ENCODE measurements at places on chromosomes 5 and 9.

DNA sequence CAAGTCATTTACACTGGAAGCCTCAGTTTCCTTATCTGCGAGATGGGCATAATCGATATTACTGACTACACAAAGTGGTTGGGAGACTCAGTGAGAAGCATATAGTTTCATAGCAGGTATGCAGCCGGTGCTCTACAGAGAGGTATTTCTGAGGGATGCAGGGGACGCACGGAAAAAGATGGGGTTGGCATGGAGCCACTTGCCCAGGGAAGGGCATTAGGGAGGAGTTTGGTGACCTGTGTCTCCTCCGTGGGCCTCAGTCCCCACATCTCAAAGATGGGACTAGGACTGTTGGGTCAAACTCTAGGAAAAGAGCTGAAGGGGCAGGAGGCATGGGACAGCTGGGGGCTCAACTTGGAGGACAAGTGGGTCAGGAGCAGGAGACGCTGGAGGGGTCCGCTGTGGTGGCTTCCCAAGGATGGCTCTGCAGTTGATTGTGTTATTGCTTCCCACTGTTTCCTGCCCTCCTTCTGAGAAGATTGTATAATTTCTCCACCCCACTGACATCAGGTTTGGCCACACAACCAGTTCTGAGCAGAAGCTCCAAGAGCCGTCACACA, 158.6 kb upstream of the ALDH1B1 start:
- DNase-seq: no peak

DNA sequence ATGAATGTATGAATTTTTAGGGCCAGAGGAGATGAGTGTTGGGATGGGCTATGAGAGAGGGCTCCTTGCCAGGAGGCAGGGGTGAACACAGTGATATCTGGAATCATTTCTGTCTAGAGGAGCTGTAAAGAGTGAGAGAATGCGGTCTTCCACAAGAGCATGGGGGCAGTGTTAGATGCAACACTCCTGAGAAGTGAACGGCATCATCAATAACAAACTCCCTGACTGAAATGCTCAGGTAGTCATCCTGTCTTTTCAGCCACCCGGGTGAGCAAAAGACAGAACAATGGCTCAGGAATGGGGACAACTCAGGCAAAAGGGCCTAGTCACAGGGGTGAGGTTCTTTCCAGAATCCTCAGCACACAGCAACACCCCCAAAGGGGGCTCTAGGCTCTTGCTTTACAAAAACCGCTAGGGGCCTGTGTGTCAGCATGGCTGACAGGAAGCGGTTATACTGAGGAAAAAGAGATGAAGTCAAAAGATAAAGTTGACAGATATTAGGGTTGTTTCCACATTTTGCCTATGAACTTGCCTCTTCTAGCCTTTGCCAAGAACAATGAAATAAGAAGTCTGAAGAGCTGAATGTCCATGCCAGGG, 104.6 kb upstream of the LRRTM2 start:
- DNase-seq: no peak

GRCh38 chr9:4339836-4340560, 40.1 kb upstream of the GLIS3 start:
- DNase-seq: no peak

GRCh38 chr9:27866741-27867140, 293.5 kb upstream of the C9orf72 start:
- DNase-seq: no peak

- no peak for DNase-seq
Measured at GRCh38 chr9:98162613-98163012, 29.8 kb downstream of the CORO2A start.

- DNase-seq: no peak
Measured at GRCh38 chr9:135818718-135819475, 88.4 kb downstream of the CAMSAP1 start.

DNA sequence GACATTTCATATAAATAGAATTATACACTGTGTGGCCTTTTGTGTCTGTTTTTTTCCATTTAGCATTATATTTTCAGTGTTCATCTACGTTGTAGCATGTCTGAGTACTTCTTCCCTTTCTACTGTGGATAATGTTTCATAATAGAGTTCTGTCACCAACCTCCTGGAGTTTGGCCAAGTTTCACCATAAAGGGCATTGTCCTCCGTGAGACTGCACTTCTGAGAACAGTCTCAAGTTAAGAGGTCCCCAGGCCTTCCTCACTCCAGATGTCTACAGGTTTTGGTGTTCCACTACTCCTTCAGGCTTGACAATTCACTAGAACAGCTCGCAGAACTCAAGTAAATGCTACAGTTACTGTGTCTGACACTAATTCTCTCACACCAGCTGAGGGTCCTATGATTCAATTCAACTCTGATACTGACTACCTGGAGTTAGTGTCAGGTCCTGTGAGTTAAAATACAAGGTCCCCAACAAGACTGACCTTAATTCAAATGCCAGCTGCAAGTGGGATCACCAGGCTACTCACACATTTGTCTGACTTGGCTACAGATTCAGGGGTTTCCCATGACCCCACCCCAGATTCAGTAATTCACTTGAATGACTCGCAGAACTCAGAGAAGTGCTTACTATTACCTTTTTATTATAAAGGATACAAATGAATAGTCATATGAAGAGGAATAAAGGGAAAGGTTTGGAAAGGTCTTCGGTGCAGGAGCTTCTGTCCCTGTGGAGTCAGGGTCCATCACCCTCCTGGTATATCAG, 31.1 kb downstream of the SLC35A4 start:
- DNase-seq: no peak

DNA sequence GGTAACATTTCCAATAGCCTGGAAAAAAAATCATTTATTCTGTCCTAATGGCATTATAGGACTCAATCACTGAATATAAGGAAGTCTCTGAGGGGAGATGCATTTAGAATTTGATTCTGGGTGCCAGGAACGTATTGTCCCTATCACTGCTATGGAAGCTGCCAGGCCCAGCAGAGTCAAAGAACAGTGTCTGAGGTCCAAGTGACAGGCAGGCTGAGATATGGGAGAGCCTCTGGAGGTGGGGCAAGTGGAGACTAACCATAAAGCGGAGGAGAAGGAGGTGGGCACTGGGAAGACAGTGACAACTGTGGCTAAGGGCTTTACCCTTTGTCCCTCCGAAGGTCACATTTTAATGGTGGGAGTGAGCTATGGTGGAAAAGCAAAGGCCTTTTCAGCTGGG, 505.5 kb downstream of the CTNND2 start:
- DNase-seq: no peak

DNA sequence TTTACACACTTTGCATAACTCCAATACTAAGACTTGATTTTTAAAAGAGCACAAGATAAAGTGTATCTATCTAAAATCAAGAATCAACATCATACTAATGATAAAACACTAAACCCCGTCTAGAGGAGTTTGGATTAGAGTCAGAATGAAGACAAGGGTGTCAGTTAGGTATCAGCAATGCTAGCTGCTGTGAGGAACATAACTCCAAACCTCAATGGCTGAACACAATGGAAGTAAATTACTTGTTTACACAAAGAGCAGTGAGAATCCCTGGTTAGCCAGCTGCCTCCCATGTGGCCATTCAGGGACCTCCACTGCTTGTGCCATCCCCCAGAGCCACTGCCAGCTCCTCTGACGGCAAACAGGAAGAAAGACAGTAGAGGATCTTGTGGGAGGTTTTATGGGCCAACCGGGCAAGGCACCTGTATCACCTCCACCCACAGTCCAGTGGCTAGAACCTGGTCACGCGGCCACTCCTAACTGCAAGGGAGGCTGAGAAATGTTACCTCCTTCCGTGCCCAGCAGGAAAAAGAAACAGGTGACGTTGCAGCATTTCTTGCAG, 24.0 kb upstream of the GRHPR start:
- DNase-seq: no peak

GRCh38 chr5:141359790-141360426, at the start of gene PCDHGB2:
Gene PCDHGB2 (plus strand): TSS chr5:141359994. CDS start chr5:141360136, 142 bp downstream.
- DNase-seq: no peak

DNA sequence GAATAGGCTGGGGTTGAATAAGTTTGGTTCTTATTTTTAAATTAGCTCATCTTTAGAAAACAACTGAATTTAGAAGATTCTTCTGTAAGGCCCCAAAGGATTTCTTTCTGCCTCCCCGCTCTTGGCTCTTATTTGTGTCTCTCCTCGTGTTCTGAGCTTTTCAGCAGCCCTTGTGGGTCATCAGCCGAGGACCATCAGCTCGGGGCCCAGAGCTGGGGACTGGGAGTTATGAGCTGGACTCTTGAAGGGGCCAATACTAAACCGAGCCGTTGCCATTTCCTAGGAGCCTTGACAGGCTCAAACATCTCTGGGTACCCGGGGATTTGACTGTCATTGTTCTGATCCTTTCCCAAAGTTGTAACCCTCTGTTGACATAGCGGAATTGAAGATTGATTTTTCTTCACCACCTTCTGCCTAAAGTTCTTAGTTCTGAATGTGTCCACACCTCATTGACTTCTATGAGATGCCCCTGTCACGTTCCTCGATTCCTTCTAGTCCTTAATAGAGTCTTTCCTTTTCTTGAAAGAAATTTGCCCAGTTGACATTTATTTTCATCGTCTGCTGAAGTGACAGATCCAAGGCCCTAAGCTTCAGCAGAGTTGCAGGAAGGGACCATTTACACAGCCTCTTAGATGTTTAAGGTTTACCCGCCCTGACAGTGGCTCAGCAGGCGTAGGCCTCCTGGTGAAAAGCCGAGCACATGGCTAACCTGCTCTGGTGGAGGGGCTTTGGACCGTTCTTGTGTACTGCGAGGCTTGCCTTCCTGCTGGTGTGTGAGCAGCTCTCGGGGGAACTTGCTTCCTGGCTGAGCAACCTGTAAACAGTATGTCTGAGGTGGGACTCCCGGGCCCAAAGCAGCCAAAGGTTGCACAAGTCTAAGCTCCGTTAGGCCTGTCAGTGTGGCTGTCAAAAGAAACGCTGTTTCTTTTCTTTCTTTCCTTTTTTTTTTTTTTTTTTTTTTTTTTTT, 24.0 kb downstream of the ABL1 start:
- no peak for DNase-seq

- no peak for DNase-seq
Measured at GRCh38 chr5:154081246-154081645, 42.5 kb downstream of the MFAP3 start.

Data from cortex of kidney (tissue), 1 donor.